ENCODE measurements at places on chromosomes 4 and X.

DNA sequence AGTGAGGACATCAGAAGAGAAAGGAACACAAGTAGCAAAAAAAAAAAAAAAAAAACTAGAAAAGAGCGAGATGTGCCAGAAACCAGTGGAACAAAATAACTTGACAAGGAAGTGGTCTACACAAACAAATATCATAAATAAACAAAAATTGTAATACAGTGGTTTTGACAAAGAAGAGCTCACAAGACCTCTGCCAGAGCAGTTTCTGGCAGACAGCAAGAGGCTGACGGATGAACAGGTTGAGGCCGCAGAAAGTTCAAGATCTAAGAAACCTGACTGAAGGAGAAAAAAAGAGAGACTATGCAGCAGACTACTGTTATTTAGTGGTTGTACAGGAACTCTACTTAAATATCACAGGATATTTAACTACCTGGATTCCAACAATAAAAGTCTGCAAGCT is 66.2 kb downstream of the MAB21L2 start:
- DNase-seq, result no peak

- DNase-seq, result no peak
Observed at GRCh38 chrX:32448945-32449344, 762.4 kb downstream of the DMD start.

DNA sequence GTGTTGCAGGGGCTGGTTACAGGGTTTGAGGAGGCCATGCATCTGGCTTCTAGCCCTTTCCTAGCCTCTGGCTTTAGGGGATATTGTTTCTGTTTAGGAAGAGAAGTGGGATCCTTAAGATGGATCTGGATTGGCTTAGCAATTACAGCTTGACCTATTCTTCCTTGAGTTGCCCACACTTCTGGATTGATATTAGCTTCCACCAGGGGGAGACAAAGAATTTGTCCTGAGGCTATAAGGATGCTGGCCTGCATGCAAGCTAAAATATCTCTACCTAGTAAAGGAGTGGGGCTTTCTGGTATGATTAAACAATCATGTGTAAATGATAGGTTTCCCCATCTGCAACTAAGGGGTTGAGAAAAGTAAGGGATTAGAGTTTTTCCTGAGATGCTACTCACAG is 117.2 kb downstream of the TEX13C start:
- DNase-seq, result no peak

GRCh38 chrX:66004928-66005829 is 34.7 kb downstream of the VSIG4 start:
- no peak for DNase-seq

DNA sequence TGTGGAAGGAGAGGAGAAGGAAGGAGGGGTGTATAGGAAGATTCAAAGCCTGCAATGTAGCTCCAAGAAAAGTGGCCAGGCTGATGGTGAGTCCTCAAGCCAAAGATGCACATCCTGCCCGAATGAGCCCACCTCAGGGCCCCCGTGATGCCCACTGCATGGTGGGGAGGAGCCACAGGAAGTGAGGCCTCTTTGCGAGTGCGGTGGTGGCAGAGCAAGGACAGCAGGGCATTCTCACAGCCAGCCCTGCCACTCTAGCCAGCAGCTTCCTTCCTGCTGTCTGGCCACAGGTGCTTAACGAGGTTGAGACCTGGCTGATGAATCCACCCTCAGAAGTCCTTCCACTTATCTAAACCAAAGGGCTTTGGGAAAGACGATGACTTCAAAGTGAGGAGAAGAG is 55.8 kb downstream of the BCOR start:
- no peak for DNase-seq

- no peak for DNase-seq
Observed at GRCh38 chr4:114512595-114513295, 85.9 kb upstream of the UGT8 start.

DNA sequence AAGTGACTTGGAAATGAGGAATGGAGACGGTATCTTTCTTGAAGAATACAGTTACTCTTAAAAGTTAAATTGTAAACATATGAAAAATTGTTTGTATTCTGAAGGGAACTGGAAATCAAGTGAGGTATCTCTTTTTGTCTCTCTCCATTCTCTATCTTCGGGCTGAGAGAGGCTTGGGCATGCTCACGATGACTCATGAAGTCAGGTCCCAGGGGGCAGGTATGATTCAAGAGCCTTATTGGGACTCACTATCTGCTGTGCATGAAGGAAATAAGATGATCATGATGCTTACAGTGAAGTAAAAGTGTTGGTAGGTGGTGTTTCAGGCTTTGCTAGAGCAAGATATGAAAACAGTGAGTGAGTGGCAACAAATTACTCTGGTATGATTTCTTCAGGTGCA is 200.4 kb upstream of the PITX2 start:
- DNase-seq, result no peak

GRCh38 chr4:87038837-87039615 is 104.2 kb downstream of the AFF1 start:
- no peak for DNase-seq

GRCh38 chr4:48252313-48252712 is 17.3 kb downstream of the TEC start:
- no peak for DNase-seq

GRCh38 chr4:76666944-76667532 is 230.9 kb downstream of the SOWAHB start:
- DNase-seq, result no peak

- DNase-seq, result no peak
Observed at GRCh38 chr4:99845179-99845578, 28.6 kb downstream of the DAPP1 start.

GRCh38 chrX:105307762-105308161 is 87.3 kb upstream of the TEX13A start:
- no peak for DNase-seq

- no peak for DNase-seq
Observed at GRCh38 chrX:106612393-106612763, 600 bp downstream of the RADX start.

GRCh38 chr4:113394730-113395530 is 345.5 kb downstream of the ANK2 start:
- DNase-seq, result peak; percentile 66

- no peak for DNase-seq
Observed at GRCh38 chr4:79512363-79512762, 104.3 kb upstream of the GK2 start.

DNA sequence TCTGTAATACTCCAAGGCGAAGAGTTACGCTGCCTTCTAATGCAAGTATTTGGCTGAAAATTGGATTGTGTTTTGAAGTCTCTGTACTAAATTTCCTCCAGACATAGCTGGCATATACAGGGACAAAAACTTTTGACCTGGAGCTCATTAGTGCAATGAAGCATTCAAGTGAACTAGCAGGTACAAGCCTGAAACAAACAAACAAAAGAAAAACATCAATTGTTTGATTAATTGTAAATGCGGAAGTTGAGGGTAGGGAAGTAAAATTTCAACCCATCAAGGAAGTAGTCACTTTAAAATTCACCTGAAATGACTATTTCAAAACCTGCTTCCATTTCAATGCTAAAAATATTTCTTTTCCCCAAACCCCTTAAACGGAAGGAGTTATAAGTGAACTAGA is 516.3 kb upstream of the ATOH1 start:
- DNase-seq, result no peak

- DNase-seq, result no peak
Observed at GRCh38 chr4:84855774-84856173, 110.7 kb downstream of the WDFY3 start.

- DNase-seq, result peak; percentile 66
Observed at GRCh38 chrX:72021975-72022374, 109.7 kb downstream of the RTL5 start.

GRCh38 chrX:82765811-82766210 is 742.3 kb upstream of the POU3F4 start:
- DNase-seq, result no peak

GRCh38 chr4:152218576-152218975 is 317.3 kb downstream of the FBXW7 start:
- no peak for DNase-seq

DNA sequence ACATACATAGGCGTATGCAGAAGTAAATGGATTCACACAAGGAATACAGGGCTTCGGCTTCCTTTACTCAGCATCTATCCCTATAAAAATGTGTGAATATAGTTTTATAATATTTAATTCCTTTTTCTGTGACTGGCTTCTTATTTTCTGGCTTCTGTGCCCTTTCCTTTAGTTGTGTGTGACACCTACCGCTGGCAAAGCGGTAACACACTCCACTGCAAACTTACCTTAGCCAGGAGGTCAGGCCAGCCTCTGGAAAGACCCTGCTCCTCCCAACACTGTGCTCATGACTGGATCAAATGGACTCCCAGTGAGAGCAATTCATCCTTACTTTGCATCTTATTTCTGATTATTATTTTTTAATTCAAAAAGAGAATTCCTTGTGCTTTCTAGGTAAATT is 244.2 kb downstream of the ANK2 start:
- no peak for DNase-seq

GRCh38 chrX:29535212-29536162 is 679.9 kb upstream of the MAGEB2 start:
- DNase-seq, result no peak

DNA sequence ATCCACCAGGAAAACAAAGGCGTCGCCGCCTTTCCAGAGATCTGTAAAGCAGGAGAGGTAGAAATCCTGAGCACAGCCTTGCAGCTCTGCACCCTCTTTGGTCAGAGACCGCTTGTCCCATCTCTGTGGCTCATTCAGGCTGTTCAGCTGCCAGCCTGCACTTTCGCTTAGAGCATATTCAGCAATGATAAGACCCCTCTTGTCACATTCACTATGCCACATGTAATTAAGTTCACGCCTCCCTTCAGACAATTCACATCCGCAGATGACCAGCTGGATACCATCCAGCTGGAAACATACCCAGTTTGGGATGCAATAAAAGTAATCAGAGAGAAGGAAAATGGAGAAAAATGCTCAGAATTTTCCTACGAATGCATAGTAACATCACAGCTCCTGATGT is 335.4 kb downstream of the UNC5C start:
- DNase-seq, result no peak

DNA sequence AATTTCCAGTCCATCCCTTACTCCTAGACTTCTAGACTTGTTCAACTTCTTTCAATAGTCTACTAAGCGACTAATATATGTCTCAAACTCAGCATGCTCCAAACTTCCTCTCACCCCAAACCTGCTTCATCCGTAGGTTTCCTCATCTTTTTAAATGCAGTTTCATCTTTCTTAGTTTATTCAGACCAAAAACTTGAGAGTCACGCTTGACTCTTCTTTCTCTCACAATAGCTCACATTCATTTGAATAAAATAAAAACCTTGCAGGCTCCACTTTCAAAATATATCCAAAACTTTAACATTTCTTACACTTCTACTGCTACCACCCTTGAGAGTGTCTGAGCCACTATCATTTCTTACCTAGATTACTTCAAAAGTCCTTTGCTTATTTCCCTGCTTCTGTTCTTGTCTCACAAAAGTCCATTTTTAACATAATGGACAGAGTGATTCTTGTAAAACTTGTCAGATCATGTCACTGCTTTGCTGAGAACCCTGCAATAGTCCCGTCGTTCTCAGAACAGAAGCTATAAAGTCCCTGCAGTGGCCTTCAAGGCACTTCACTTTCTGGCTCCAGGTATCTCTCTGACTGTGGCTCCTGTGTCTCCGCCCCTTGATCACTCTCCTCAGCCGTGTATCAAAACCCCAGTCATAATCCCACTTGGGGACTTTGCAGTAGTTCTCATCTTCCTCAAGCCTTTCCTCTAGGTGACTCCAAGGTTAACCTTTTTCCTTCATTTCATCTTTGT is 167.6 kb downstream of the ARHGAP24 start:
- no peak for DNase-seq

DNA sequence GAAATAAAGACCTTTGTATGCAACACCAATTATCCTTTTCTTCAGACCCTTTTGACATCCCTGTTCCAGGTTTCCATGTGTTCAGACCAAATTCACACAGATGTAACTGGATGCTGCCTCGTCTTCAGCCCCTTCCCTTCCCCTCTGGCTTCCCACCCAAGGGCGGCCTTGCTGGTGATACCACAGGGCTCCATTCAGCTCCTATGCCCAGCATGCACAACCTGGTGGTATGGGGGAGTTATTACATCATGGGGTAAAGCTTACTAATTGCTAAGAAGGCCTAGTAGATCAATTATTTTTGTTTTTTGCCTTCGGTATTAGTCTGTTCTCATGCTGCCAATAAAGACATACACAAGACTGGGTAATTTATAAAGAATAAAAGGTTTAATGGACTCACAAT is 317.0 kb upstream of the CXXC4 start:
- DNase-seq, result no peak

DNA sequence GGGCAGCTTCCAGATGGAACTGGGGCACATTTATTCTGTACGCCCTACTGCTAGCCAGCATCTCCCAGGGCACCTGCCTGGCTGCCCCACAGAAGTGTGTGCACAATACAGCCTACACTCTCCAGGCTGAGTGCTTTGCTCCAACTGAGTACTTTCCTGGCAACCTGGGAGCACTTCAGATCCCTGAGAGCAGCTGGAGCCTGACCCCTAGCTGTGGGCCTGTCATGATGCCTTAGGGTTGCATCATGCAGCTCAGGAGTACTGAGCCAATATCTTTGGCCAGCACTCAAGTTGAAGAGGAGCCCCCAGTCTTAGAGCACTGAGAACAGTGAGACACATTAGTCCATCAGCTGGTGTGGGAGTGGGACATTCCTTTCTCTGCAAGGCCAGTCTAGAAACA is 321.9 kb downstream of the CFAP47 start:
- no peak for DNase-seq

DNA sequence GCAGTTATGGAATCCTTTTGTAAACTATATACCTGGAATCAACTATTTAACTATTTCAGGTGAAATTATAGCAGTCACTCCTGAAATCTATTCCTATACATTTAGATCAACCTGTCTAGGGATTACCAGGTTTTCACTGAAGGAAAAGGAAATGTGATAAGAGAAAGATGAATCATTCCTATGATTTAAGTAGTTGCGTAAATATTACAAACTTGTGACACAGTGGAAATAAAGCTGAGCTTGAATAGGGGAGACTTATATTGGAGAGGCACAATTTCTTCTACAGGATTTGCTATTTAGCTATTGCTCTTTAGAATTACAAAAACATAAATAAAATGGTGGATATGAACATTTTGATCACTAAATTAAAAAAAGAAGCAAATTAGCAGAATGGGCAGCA is 284.1 kb upstream of the EPHA5 start:
- DNase-seq, result no peak

GRCh38 chr4:123430031-123430430 is 33.4 kb downstream of the SPRY1 start:
- DNase-seq, result no peak

GRCh38 chrX:119004920-119005524 is 30.6 kb downstream of the LONRF3 start:
- peak; percentile 80 for DNase-seq

DNA sequence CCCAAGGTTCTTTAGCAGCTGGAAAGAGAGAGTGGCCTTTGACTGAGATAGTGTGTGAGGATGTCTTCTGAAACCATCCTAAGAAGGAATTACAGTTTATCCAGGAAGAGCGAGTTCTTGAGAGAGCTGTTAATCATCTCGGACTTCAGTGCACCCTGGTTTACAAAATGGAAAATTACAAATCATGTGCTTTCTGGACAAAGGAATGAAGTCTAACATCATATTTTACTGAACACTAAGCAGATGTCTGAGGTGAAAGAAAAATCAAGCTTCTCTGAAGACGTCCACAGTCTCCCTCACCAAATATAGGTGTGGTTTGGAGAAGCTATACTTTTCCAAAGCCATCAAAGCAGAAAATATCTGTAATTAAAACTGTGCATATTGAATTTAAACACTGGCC is 30.8 kb upstream of the CYP2U1 start:
- DNase-seq, result no peak

GRCh38 chrX:80572636-80573035 is 152.4 kb downstream of the TENT5D start:
- no peak for DNase-seq
